ENCODE measurements at places on chromosomes 2 and 18.
A peak's percentile ranks its signal among the peaks of the same experiment; 100 is the strongest.

- no peak for DNase-seq
Observed at GRCh38 chr2:142153601-142154000, 22.8 kb upstream of the LRP1B start.

- no peak for DNase-seq
Observed at GRCh38 chr2:28809927-28810326, 707 bp upstream of the SPDYA start.

GRCh38 chr2:199989822-199990221 lies 34.4 kb downstream of the MAIP1 start:
- no peak for DNase-seq

GRCh38 chr2:45720210-45720609 lies 68.7 kb downstream of the PRKCE start:
- DNase-seq, result no peak

DNA sequence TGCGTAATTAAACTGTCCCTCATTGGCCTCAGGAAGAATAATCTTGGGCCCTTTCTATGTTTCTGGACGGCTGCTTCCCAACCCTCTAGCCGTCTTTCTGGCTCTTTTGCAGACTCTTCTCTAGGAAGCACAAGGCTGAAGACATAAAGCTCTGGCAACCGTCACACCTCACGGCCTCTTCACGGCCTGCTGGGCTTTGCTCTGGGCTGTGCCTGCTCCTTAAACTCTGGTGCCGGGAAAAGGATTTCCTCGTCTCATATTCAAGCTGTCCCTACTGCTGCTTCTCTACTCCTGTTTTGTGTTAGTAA lies 36.0 kb upstream of the WIPF1 start:
- no peak for DNase-seq

GRCh38 chr2:23235292-23235691 lies 149.7 kb upstream of the KLHL29 start:
- DNase-seq, result peak; percentile 20

GRCh38 chr2:33275689-33276444 lies 200.6 kb upstream of the RASGRP3 start:
- DNase-seq, result no peak

DNA sequence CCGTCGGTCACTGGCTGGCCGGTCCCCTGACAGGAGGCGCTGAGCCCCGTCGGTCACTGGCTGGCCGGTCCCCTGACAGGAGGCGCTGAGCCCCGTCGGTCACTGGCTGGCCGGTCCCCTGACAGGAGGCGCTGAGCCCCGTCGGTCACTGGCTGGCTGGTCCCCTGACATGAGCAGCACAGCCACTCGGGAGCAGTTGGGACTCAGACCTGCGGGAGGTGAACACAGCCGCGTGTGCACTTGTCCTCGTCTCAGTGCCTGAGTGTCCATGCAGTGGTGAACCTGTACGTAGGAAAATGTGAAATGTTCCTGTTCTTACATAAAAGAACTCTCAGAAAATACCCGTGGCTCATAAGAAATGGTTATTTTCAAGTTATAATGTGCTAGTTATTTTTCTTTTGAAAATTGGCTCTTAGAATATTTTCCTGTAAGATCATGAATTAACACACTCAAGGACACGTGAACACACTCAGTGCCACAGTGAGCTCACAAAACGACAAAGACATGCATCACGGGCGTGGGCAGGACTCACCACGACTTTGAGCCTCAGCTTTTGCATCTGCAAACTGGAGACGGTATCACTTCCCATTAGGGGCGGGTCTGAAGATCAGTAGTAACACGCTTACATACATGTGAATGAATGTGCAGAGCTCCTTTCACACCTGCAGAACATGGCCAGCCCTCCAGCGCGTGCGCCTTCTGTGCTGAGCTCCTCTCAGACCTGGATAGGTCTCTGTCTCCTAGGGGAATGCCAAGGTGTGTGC lies 21.1 kb upstream of the NFATC1 start:
- DNase-seq, result no peak
